ENCODE measurements at places on chromosomes 5 and 9.

DNA sequence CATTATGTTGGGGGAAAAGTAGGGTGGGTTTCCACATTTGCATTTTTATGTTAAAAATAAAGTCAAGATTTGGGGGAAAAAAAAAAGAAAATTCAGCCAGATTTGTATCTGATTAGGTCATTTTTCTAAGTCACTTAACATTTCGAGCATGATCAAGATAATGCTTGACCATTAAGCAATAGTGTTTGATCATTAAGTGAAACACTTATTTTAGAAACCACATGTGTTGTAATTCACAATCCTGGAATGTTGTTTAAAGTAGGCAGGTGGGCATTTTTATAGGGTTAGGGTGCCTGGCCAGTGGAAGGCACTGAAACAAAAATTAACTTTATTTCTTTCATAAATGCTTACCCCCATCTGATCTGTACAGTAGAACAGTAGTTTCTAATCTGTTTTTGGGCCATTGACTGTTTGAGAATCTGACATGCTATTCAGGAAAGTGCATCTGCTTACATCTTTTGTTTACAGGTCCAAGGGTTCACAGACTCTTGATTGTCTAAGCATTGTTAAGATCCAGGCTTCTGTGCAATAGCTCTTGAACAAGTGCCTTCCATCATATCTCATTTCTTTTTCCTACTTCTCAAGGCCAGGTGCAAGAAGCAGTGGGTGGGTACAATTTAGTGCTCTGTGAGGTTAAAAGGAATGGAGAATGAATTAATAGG, 9.1 kb downstream of the ZCCHC9 start:
- DNase-seq: no peak

- DNase-seq: no peak
These were observed 10.0 kb downstream of the INSYN2B start for GRCh38 chr5:169970339-169970738.

DNA sequence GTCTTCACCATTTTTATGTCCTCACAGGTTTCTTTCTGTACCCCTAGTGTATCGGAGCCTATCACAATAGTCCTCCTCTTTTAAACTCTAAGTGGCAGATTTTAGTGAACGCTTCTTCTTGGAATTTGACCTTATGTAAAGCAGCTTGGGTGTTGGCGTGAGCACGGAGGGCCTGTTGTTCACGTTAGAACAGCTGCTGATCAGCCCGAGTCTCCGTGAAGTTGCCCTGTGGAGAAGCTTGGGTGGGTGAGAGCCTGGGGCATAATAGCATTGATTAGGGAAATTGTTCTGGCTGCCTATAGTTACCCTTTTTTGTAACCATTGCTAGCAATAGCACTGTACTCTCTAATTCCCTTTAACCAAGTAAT, 167.0 kb upstream of the OTULINL start:
- no peak for DNase-seq

DNA sequence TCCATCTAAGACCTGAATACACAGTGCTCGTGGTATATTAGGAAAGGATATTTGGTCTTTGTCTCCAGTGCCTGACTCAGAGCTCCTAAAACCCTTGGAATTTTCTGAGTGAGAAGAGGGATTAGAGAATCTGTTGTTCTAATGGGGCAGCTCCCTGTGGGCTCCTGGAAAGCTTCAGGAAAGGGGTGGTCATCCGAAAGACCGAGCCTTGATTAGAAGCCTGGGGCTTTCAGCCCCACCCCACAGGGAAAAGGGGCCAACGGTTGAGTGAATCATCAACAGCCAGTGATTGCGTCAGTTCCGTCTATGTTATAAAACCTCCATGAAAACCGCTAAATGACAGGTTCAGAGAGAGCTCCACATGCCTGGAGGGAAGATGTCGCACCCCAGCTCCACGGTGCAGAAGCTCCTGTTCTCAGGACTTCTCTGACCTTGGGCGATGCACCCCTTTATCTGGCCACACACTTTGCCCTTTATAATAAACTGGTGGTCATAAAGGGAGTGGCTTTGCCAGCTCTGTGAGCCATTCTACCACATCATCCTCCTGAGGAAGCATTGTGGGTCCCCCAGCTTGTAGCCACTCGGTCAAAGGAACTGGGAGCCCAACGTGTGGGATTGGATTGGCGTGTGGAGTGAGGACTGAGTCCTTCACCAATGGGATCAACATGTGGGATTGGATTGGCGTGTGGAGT, 71.0 kb upstream of the ICE1 start:
- no peak for DNase-seq

DNA sequence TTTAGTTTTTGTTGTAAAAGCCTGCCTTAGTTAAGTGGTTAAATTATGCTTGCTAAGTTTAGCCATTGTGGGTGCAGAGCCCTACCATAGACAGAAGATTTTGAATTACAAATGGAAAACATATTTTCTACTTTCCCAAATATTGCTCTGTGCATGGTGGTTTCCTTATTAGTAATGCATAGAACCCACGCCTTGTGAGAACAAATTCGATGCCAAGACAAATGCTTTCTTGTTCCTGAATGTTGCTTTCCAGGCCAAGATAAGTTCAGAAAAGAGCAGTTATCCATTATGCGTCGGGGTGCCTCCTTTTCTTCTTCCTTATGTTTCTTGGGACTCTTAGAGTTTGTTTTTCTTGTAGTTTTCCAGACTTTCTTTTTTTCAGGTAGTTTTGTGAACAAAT, 31.0 kb upstream of the GARNL3 start:
- no peak for DNase-seq

GRCh38 chr5:112640546-112640945, 97.1 kb upstream of the APC start:
- no peak for DNase-seq

DNA sequence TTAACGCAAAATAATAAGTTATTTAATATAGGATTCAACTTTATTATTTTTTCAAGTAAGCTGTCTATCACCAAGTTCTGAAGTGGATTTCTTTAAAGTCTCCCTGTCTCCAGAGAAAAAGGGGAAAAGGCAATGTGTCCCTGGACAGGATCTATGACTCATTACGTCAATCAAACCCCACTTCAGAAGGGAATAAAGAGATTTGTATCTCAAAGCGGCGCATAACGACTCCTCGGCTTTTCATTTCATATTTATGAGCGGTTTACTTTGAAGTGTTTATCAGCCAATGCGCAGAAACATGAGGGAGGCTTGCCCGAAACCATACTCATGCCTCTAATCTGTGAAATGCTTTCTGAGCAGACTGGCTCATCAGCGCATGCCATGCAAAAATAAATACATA, 938.6 kb upstream of the WWC1 start:
- no peak for DNase-seq

GRCh38 chr5:107652839-107653607, 17.7 kb downstream of the EFNA5 start:
- DNase-seq: no peak

GRCh38 chr5:150218693-150219035, 28.8 kb downstream of the SLC6A7 start:
- no peak for DNase-seq

GRCh38 chr9:2093920-2094597, 78.9 kb downstream of the SMARCA2 start:
- no peak for DNase-seq

- DNase-seq: no peak
These were observed 4.4 kb upstream of the SHISAL2B start for GRCh38 chr5:64685866-64686265.

- no peak for DNase-seq
These were observed 359.3 kb downstream of the LRRC70 start for GRCh38 chr5:62937661-62938558.

DNA sequence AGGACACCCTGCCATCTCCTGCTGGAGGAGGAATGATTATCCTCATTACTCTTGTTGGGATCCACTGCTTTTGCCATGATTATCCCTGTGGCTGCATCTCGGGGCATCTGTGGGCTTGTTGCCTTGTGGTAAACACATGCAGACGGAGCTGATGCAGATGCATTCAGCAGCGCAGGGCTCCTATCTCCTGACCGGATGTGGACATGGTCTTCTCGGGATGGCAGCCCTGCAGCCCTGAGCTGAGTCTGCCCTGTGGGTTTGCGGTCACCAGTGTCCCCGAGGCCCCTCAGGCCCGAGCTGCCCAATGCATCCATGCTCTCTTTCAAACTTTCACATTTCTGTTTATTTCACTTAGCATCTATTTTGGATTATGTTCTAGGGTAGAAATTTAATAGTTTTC, 250.4 kb upstream of the IRX1 start:
- DNase-seq: no peak

DNA sequence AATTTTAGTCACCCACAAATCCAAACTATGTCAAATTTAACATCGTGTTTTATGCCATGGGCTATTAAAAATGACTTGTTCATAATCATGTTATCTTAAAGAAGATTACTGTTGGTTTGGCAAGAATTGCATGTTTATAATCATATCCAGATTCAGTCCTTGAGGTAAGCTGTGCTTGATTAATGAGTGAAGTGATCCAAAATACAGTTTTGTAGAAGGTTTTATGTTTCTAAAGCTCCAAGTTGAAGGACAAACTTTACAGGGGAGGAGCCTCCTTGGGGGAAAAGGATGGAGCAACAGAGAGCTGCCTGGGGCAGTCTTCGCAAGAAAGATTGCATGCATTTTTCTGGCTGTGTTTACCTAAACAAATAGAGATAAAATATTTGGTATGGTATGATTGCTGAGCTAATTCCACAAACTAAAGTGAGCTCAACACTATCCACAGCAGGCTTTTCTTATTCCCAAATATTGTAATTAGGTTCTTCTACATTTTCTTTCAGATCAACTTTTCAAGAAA, 189.5 kb upstream of the TYRP1 start:
- DNase-seq: no peak

DNA sequence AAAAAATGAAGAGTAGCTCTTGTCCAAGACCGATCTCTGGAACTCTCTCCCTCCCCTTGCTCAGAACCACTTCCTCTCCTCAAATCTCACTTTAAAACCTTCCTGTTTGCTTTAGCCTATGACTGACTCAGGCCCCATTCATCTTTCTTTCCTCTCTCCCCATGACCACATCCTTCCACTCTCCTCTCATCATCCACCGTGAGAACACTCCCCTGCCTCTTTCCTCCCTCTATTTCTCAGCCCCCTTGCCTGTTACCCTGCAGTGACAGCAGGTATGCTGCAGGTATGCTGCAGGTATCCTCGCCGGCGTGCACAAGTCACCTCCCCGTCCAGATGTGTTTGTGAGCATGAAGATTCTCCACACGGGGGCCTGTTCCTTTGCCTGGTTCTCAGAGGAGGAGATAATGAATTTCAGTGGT, 505.3 kb downstream of the CCDC171 start:
- DNase-seq: no peak

GRCh38 chr9:110050925-110051355, 157.0 kb downstream of the C9orf152 start:
- DNase-seq: no peak

GRCh38 chr9:4935001-4935672, 49.9 kb upstream of the JAK2 start:
- no peak for DNase-seq

DNA sequence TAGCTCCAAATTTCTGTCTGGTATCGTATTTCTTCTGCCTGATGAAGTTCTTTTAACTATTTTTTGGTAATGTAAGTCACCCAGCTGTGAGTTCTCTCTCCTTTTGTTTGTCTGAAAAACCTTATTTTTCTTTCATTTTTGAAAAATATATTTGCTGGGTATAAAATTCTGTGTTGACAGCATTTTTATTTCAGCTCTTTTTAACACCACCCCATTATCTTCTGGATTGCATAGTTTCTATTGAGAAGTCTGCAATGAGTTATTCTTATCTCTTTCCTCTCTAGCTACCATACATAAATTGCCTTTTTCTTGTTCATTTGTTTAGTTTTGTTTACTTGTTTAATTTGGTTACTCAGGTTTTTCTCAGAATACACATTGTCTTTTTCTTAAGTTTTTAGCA, 109.1 kb downstream of the NSG2 start:
- no peak for DNase-seq

DNA sequence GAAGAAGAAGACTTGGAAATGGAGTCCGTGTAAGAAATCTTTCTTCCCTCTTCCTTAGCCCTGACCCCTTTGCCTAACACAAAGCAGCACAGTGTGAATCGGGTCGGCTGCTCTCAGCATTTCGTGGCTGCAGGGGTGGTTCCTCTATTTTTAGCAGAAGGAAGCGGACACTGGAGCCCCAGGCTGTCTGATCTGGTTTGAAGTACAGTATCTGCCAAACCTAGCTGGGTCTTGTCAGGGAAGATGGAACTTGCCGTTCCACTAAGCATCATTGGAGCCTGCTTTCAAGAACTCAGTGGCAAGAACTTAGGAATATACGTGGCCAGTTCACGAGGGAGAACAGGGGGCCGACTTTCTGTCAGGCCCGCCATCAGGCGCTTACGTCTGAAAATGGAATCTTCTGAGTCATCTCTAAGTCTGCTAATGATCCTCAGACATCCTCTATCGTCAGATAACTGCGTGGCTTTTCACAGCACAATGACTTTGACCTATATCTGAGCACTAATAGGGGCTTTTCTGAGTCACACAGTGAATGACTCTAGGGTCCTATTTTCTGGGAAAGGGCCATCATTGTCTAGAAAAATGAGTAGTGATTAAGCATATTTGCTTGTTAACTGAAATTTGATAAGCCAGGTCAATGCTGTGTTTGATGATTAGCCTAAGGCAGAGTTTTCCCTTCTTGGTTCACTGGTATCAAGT, 43.3 kb upstream of the NCS1 start:
- DNase-seq: peak; percentile 57

DNA sequence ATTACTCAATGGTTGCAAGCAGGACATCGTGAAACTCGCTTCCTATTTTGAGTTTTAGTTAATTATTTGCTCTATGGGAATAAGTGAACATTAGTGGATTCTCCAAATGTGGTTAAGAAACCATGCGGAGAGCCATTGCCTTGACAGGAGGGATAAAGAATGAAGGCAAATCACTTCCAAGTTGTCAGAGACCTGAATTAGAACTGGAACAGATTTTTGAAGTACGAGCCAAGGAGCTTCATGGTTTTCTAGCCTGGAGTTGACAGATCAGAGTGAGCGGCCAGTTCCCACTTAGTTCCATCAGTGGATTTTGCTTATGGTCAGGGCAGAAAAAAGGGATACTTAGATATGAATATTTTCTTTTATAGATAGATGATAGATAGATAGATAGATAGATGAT, 171.4 kb upstream of the CDH10 start:
- no peak for DNase-seq

DNA sequence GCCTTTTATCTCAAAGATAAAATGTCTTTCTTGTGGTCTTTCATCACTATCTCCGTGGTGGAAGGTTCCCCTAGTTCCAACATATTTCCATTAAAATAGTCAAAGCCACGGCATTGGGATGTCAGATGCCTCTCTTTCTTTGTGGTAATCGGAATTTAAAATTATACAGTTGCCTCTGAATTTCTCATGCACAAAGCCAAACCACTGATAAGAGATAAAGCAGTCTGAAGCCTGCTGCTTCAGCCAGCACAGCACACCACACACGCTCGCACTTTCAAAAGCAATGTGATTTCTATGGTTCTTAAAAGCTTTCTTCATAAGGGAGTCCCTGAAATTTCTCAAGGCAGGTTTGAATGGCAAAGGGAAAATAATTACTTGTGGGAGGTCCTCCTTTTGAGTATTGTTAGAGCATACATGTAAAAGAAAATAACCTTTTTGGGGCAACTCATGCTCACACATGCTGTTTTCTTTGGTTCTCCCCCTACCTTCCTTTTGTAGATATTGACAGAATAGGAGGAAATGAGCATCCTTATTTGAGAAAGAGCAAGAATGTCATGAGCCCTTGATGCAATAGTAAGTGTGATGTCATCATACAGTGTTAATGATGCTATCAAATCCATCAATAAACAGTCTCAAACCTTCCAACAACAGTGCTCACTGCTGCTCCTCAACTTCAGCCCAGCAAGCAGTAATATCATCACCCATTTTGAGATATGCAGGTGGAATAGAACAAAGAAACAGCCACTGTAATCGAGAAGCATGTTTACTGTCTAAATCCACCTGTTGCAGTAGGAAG, 85.7 kb upstream of the PPP1R2B start:
- no peak for DNase-seq
